CD14-positive monocyte (primary cell): ENCODE measurements at places on chromosomes 2 and 18.
A peak's percentile ranks its signal among the peaks of the same experiment; 100 is the strongest.

GRCh38 chr2:179410552-179411356 is 146.1 kb upstream of the SESTD1 start:
- peak; percentile 53 for DNase-seq

DNA sequence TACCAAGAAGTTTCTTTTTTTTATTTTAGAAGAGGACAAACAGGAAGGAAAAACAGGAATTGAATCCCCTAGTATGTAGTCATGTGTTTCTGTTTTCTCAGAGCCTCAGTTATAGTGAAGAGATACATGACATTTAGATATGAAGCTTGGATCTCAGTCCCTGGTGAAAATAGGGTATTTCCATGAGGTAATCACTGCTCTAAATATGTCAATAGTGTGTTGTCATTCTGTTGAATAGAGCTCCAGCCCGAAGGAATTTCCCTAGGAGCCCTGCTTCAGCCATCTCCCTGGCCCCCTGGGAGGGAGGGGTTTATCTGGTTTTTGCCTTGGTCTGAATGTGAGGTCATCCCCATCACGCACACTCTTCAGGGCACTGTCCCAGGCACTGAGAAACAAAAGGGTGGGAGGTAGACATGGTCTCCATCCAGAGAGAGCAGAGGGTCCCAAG is 47.1 kb upstream of the REL start:
- peak; percentile 94 for DNase-seq

DNA sequence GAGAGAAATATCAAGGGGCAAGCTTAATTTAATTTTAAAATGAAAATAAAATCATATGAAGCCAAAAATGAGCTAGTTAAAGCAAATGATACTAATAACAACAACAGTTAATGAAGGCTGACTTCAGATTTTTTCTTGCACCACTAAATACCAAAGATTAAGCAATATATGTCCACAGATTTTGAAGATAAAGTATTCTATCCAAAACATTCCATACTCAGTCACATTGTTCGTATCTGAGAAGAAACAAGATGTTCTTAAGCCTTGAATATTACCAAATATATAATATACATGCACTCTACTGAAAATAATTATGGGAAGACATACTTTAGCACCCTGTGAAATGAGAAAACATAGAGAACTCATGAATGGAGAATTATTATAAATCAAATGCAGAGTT is 593.3 kb upstream of the SYT4 start:
- no peak for DNase-seq

- DNase-seq = no peak
Measured at GRCh38 chr2:168934826-168935225, 33.7 kb downstream of the G6PC2 start.

DNA sequence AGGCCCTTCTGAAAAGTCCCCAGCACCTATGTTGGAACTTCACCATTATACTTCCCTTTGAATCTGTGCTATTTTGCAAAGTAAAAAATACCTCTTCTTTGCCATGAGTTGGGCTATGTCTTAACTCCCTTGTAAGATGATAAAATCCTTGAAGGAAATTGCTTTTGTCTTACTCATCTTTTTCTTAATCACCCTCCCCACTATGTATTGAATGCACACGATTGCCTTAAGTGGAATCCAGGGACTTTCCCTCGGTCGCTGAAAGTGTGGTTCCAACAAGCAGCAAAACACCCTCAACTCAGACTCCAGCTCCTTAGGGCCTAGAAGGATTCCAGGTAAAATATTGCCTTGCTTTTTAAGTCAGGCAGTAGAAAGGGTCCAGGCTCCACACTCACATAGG is 173.2 kb upstream of the ARL4C start:
- no peak for DNase-seq

DNA sequence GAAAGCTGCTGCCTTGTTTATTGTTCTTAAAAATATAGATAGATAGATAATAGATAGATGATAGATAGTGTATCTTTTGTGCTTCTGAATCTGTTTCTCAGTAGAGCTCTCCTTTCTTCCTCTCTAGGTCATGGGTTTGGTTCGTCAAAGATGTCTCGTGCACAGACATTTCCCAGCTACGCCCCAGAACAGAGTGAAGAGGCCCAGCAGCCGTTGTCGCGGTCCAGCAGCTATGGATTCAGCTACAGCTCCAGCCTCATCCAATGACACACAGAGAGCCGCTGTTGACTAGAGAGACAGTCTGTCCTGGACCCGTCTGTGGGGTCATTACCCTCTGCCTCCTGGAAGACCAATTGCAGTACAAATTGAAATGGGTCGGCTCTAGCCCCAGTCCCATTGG is 106.6 kb downstream of the CD226 start:
- DNase-seq = no peak

DNA sequence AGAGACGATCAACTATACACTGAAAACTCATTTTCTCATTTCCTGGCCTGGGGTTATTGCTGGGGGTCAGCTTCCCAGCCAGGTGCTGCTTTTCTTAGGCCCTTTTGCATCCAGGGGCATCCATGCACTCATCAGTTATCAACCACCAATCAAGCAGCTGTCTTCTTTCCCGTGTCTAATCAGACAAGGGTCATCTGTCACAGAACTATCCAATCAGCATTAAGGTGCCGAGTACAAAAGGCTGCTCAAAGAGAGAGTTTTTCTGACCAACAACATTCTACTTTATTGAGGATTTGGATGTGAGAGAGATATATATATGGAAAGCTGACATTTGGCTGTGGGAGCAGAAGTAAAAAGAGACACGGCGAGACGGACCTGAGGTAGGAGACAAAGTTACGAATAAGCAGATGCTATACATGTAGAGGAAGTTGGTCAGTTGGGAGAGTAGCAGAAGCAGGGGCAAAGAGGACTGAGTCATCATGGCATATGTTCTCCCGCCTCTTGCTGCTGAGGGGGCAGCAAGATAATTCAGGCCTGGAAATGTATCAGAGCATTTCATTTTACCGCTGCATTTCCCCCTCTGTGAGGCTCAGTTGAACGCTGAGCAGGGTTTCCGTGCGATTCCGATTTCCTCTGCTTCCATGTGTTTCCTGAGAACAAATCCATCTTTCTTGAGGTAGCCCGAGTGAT is 129.3 kb downstream of the NUP35 start:
- no peak for DNase-seq

GRCh38 chr2:103159018-103159417 is 397.2 kb downstream of the TMEM182 start:
- no peak for DNase-seq

- no peak for DNase-seq
Measured at GRCh38 chr2:169034256-169034655, 3.1 kb upstream of the ABCB11 start.

GRCh38 chr2:177474301-177474700 is 81.7 kb downstream of the AGPS start:
- DNase-seq = no peak

DNA sequence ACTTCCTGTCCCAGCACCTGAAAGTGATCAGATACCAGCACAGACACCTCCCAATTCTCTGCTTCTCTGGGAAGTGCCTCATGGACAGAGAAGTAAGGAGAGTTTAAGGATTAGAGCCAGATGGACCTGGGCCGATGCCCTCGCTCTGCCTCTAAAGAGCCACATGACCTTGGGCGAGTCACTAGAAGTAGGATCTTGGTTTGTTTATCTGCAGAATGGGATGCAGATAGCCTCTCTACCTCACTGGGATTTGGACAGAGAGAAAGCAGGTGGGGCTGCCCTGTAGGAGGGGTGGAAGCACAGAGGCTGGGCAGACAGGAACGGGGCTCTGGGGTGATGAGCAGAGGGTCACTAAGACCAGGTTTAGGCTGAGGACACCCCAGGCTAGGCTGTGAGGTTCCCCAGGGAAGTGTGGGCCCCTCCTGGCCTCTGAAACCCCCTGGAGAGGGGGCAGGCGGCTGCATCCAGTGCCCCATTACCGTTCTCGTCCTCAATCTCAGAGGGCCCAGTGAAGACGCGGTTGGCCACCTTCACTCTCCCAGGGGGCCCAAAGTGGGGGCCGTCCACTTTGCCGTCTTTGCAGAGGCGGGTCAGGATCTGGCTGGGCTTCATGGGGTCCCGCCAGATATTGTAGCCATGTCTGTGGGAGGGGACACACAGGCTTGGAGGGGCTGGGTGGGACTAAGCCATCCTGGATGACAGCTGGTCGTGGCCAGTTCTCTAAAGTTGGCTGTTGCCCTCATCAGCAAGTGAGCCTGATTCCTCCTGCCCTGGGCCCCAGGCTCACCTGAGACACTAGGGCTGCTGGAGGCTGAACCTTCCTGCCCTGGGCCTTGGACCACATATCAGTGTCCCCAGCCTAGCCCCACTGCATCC is 13.3 kb downstream of the OTOF start:
- no peak for DNase-seq

DNA sequence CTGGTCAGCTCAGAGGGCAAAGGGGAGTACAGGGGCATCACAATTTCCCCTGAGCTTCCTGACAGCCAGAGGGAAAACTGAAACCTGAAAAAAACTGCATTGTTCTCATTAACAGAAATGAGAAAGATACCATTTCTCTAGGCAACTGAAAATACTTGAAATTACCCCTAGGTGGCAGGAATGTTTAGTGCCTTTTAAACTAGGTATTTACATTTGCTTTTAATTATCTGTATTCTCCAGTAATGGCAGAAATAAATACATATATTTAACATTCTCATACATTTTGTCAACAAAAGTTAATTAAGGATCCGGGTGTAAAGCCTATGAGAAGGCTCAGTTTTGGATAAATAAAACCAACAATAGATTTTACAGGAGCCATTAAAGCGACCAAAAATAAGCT is 34.5 kb downstream of the RPL31 start:
- DNase-seq = peak; percentile 17

DNA sequence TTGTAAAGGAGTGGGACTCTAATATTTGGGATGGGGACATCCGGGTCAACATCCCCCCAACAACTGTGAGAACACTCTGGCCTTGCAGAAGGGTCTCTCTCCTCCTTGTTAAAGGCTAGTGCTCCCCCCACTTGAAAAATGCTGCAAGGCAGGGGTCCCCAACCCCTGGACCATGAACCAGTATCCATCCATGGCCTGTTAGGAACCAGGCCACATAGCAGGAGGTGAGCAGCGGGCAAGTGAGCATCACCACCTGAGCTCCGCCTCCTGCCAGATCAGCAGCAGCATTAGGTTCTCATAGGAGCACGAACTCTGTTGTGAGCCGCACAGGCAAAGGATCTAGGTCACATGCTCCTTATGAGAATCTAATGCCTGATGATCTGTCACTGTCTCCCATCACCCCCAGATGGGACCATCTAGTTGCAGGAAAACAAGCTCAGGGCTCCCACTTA is 243.9 kb upstream of the ID2 start:
- no peak for DNase-seq

DNA sequence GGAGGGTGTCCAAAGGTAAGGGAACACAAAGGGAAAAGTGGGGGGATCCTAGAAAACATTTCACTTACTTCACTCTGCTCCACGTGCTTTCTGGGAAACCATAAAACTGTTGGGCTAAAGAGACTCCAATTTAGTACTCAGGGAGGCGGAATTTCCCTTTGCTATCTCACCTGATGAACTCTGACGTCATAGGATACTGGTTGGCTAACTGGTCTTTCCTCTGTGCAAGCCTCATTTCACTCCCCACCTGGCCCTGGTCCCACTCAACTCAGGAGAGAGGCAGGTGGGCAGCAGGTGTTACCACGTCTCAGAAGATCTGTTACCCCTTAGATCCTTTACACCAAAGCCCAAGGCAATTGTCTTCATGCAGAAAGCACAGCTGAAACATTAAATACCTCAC is 51.8 kb upstream of the PMAIP1 start:
- DNase-seq = no peak

DNA sequence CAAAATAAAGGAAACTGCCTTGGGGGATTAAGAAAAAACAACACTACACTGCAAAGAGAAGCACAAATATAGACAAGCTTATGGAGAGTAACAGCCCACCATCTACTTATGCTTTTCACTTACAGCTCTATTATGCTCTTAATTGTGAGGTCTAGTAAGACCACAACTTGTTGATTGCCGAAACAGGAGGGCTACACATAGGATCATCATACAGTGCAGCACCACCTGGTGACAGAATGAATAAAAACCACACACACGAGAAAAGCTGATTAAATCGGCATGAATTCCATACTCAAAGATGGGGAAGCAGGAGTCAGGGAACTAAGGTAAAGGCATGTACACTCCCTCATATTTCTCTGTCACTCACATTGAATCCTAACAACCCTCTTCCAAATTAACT is 259.2 kb downstream of the IKZF2 start:
- no peak for DNase-seq

DNA sequence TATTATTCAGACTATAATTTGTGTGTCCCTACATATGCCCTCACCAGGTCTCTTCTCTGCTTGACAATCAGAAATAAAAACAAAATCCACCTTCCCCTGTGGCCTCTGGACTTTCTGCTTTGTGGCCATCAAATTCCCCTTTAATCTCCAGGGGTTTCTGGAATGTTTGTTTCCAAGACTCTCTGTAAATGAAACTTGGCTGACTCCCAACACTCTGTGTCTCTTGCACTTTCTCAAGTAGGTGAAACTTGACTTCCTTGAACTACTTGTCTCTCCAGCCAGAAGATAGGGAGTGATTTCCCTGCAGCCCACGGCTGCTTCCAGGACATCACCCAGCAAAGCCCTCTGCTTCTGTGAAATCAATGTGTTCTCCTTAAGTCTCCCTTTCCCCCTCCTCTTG is 54.1 kb upstream of the AQP4 start:
- DNase-seq = no peak

DNA sequence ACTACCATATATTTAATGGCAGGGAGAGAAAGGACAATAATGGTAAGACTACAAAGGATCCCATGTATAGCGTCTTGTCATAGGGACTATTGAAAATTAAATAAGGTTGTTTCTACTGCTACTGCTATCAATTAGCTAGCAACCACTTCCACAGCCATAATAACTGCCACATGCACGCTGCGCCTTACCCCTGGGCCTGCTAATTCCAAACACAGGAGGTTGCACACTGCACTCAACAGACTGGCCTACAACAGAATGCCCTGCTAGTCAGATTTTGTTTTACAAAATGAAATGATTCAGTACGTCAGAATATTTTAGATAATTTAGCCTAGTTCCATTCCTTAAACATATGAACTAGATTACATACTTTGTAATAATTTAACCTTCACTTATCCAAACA is 121.0 kb upstream of the SMAD7 start:
- no peak for DNase-seq

- no peak for DNase-seq
Measured at GRCh38 chr2:78779761-78780160, 245.7 kb upstream of the REG3G start.

- DNase-seq = peak; percentile 14
Measured at GRCh38 chr2:162257425-162257824, 14.2 kb upstream of the FAP start.

DNA sequence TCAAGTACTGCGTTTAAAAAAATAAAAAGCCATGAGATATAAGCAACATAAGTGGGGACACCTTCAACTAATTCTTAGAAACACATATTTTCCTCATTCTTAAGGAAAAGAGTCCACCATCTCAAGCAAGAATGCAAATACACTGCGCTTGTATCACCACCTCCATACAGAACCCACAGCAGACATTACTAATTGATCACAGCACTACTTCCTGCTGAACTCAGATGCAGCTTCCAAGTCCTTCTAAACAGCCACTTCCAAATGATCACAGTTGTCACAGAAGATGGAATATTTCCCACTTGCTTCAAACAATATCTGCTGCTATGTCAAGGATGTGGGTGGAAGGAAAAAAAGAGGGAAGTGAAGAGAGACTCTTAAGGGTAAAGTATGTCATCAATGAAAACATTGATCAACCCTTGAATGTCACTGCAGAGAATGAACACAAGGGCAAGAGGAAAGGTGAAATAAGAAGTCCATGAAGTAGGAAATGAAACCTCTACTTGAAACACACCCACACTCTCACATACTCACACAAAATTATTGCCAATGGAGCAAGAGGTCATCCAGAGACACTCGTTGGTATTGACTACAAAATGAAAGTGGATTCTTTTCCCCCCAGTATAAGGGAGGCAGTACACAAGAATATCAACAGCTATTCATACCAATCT is 22.1 kb downstream of the TGFA start:
- DNase-seq = peak; percentile 9
